ENCODE measurements at places on chromosomes 1 and 21.

DNA sequence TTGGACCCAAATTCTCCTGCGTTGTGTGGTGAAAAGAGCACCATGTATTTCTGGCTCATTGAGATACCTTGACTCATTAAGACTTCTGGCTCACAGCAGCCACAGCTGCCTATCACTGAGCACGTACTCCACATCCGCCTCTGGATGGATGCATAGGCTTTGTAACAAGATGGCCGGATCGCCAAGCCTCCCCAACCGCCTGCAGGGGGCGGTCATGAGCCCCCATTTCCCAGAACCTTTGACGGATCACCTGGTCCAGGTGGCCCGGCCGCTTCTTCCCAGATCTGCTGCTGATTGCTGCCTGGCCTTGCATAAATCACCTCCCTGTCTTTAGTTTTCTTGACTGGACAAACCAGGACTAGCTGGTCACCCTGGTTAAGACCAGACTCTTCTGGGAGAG lies 156.5 kb upstream of the KLHDC7A start:
- DNase-seq, result no peak

DNA sequence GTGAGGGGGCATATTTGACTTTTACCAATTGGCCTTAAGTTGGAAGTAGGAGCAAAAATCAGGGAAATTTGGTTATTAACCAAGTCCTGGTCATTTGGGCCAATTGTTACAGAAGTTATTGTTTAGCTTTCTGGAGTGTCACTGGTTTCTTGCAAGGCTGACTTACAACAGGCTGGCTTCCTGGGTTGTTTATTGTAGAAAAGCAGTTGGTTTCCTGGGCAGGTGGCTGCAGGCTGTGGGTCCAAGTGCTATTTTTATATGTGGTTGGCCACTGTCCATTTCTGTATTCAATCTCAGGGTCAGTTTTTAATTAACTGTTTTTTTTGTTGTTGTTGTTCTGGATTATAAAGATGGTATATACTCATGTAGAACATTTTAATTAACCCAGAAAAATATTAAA lies 174.1 kb downstream of the KCNJ6 start:
- DNase-seq, result no peak

DNA sequence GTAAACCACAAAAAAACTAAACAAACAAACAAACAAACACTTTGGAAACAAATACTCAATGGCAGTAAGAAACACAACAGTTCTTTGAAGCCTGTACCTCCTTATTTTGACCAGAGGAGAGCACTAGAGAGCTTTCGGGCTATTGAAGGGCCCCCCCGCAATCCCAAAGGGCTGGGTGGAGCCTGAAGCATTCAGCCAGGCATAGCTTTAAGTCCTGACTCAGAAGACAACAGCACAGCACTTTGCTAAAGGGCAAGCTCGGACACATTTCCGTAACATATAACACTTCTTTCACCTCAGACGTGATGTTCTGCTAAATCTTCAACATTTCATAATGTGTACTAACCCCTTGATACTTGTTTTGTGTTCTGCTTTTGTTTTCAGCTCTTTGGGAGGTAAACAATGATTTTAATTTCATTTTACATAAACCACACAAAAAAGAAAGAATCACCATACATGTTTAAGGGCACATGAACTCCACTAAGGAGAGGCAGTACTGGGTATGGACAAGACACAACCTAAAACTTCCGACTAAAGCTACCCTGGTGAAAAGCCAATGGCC lies 9.7 kb upstream of the SHCBP1L start:
- DNase-seq, result peak; percentile 31

GRCh38 chr1:40185951-40186864 lies 25.0 kb downstream of the RLF start:
- peak; percentile 64 for DNase-seq

GRCh38 chr1:13801232-13801631 lies 101.2 kb downstream of the PRDM2 start:
- no peak for DNase-seq

- DNase-seq, result no peak
Observed at GRCh38 chr1:239426821-239427475, 40.6 kb downstream of the CHRM3 start.

DNA sequence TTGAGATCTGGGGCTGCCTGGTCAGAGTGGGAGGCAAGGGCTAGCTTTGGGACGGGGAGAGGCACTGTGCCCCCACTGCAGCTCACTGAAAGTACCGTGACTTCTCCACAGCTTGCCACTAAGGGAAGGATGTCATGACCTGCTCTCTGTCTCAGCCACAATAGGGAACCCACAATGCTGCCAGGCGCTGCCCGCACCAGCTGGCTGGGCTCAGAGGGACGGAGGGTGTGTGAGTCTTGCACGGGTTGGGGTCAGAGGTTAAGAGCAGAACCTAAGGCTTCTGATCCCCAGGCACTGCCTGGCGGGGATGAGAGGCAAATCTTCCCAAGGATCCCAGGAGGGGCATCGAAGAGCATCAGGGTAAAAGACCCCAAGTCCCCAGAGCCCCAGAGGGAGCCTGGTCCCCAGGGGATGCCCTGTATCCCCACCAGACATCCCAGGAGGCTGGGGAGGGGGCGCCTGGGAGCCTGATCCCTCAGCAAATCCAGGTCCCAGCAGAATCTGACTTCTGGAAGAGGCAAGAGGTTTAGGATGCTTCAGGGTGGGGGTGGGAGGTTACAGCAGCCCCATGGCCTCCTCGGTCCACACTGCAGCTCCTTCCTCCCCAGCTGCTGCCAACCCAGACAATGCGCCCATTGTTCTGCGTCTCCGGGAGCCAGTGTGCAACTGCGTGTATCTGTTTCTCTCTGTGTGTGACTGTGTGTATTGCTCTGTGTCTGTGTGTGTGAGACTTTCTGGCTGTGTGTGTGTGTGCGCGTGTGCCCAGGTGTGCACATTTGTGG lies 2.0 kb upstream of the MARCKSL1 start:
- peak; percentile 31 for DNase-seq

GRCh38 chr1:157145076-157145475 lies 6.9 kb upstream of the ETV3 start:
- no peak for DNase-seq

GRCh38 chr1:214934045-214934444 lies 148.5 kb upstream of the KCNK2 start:
- DNase-seq, result no peak

DNA sequence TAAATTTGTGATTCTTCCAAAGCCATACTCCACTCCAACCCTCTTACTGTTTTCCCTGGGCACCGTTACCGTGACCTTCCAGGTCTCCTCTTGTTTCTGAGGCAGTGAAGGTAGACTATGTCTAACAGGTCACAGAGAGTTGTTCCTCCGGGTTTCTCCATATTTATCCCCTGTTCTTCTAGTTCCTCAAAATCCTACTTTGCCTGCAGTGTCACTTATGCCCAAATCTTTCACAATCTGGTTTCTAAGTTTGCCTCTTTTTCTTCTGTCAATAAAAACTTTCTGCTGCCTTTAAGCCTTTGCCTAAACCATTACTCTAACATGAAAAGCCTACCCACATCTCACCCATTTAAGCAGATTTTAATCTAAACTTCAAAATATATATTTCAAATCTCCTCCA lies 87.7 kb downstream of the C4BPA start:
- DNase-seq, result no peak

GRCh38 chr1:201709564-201710295 lies 119.2 kb upstream of the IPO9 start:
- peak; percentile 65 for DNase-seq

- DNase-seq, result no peak
Observed at GRCh38 chr1:59156051-59156450, 140.8 kb upstream of the FGGY start.

GRCh38 chr1:218886101-218886871 lies 287.4 kb upstream of the LYPLAL1 start:
- DNase-seq, result no peak

DNA sequence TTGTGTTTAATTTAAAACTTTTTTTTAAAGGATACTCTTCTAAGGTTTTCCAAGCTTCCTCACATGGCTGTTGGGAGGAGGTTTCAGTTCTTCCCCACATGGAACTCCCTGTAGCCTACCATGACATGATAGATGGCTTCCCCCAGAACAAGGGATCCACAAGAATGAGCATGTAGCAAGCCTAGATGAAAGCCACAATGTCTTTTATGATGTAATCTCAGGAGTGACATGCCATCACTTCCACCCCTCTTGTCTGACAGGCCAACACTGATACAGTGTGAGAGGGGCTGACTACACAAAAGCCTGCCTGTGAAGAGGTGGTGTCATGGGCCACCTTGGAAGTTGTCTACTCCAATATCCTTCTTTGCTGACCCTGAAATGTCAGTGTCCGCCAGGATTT lies 32.0 kb downstream of the CD34 start:
- DNase-seq, result no peak

- peak; percentile 0 for DNase-seq
Observed at GRCh38 chr21:45993210-45994085, 11.9 kb downstream of the COL6A1 start.

DNA sequence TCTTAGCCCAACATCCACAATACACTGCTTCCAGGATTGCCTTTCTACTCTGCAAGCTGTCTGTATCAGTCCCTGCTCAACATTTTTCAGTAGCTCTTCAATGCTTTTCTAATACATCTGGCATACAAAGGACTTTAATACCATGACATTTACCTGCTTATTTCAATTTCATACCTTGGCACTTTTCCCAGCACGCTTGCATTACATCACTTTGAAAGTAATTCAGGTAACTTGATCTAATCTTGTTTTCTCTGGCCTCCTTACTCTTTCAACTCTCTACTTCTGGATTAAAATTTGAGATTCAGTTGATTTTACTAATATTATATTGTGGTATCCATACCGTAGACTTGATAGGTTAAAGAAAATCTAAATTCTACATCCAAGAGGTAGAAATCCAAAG lies 103.0 kb downstream of the PTGS2 start:
- DNase-seq, result no peak

GRCh38 chr21:15010645-15011044 lies 54.2 kb downstream of the NRIP1 start:
- DNase-seq, result no peak

GRCh38 chr1:109959974-109960744 lies 24.4 kb upstream of the AHCYL1 start:
- no peak for DNase-seq

DNA sequence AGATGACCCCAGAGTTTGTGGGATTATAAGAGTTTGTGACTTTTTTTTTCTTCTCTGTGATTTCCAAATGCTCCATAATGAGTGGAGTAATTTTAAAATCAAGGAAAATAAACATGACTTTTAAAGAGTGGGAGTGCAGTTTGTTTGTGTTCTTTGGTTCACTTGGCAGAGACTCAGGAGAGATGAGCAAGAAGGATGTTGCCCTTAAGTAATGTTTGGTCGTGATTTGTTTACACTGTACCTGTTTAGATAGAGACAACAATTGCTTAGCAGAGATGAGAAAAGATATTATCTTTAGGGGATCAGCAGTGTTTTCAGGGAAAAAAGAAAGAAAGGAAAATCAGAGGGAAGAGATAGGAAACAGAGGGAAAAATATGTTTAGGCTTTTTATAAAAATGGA lies 170.8 kb downstream of the ADSS2 start:
- no peak for DNase-seq

- DNase-seq, result no peak
Observed at GRCh38 chr1:25650289-25650576, 33.6 kb downstream of the MAN1C1 start.

GRCh38 chr1:194225821-194226220 lies 1039.4 kb upstream of the B3GALT2 start:
- DNase-seq, result no peak

- DNase-seq, result no peak
Observed at GRCh38 chr1:207745285-207745684, 6.6 kb upstream of the CD46 start.

DNA sequence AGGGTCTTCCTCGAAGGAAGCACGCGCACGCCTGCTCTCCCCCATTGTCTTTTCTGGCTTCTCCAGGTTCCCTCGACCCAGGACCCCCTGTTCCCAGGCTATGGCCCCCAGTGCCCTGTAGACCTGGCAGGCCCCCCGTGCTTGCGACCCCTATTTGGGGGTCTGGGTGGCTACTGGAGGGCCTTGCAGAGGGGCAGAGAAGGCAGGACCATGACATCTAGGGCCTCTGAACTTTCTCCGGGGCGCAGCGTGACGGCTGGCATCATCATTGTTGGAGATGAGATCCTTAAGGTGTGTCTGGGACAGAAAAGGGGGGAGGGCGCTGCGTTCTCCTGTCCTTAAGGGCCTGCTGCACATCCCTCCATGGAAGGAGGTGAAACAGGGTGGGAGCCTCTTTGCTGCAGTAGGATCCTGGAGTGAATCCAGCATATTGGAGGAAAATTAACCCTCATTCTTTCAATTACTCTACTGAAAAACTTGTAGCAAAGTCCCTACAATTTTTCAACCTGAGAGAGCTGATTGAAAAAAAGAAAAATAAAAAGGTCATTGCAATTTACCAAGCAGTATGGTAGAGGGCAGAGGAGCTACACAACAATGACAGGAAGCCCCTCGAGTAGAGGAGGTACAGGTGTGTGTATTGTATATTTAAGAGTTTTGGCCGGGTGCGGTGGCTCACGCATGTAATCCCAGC lies 777 bp downstream of the FLAD1 start:
- DNase-seq, result no peak

- no peak for DNase-seq
Observed at GRCh38 chr1:170872663-170873062, 62.7 kb upstream of the MROH9 start.

DNA sequence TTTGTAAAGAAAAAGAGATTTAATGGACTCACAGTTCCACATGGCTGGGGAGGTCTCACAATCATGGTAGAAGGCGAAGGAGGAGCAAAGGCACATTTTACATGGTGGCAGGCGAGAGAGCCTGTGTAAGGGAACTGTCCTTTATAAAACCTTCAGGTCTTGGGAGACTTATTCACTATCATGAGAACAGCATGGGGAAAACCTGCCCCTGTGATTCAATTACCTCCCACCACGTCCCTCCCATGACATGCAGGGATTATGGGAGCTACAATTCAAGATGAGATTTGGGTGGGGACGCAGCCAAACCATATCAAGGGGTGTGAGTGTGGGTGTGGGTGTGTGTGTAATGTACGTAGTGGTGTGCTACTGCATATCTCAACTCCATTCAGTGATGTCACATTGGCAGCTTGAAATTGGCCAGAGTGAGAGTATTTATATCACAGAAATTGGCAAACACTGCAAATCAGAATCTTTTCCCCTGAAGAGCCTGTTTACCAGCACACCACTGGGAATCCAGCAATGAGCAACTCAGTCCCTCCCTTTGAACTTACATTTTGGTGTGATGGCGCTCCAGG lies 5.4 kb downstream of the ARHGEF10L start:
- no peak for DNase-seq

DNA sequence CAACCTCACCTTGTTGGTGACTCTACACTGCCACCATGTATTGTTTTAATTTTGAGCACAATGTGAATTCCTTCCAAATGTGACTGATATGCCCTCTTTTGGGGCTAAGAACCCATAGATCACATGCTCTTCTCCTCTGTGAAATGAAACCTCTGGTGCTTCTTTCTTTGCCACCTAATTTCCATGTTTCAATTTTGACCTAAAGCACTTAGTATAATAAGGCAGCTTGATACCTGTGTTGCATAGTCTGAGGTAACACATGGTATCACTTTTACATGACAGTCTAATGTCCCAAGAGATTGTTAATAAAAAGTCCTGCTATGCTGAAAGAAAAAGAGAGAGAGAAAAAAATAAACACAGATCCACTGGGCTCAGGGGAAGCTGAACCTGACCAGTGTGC lies 24.2 kb downstream of the CLEC20A start:
- no peak for DNase-seq

- no peak for DNase-seq
Observed at GRCh38 chr1:21927533-21928237, 9.4 kb downstream of the HSPG2 start.

- no peak for DNase-seq
Observed at GRCh38 chr1:56330391-56331026, 248.9 kb downstream of the PLPP3 start.

GRCh38 chr1:221444346-221444745 lies 297.5 kb downstream of the DUSP10 start:
- DNase-seq, result no peak

Measured in activated naive CD8-positive, alpha-beta T cell treated with anti-CD3 and anti-CD28 coated beads for 36 hours (primary cell).